ENCODE measurements at places on chromosomes 6 and 20. TPM values are rescaled to one million over a fixed set of nuclear protein-coding genes. Genes with fewer than 3 reads are reported as not detected.

The RNF217 gene
- total RNA-seq, result 10.5 TPM

The C6orf52 gene
- total RNA-seq, result not detected

The SLC22A23 gene
- total RNA-seq, result 20.4 TPM

The FOXQ1 gene
- 4.9 TPM for total RNA-seq

The COX4I2 gene
- not detected for total RNA-seq

The FOXA2 gene
- 42.5 TPM for total RNA-seq

The PARD6B gene
- total RNA-seq, result 8.6 TPM

The TP53TG5 gene
- not detected for total RNA-seq

Measured in body of pancreas (tissue), 4 donors.